ENCODE measurements at places on chromosomes 12 and 14.
A peak's percentile ranks its signal among the peaks of the same experiment; 100 is the strongest.

- no peak for DNase-seq
These were observed 6.7 kb upstream of the SSPN start for GRCh38 chr12:26188641-26189040.

- no peak for DNase-seq
These were observed 15.5 kb upstream of the MEG3 start for GRCh38 chr14:100810435-100810834.

GRCh38 chr12:108109504-108109903 lies 19.6 kb upstream of the WSCD2 start:
- DNase-seq = no peak

DNA sequence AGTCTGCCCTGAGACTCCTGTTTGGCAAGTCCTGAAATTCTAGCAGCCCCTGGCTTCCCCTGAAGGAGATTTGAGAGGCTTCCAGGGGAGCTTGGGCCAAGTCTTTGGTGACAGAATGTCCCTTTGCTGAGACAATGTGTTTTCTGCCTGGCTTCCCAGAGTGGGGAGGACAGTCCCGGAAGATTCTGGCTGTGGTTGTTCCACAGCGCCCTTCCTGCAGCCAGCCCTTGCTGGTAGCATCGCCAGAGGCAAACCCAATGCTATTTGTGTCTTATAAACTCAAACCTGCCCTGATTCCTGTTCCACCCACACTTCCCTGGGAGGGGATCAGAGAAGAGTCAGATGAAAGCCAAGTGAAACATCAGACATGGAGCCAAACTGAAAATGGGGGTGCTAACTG lies 56.4 kb upstream of the OAS1 start:
- DNase-seq = no peak

DNA sequence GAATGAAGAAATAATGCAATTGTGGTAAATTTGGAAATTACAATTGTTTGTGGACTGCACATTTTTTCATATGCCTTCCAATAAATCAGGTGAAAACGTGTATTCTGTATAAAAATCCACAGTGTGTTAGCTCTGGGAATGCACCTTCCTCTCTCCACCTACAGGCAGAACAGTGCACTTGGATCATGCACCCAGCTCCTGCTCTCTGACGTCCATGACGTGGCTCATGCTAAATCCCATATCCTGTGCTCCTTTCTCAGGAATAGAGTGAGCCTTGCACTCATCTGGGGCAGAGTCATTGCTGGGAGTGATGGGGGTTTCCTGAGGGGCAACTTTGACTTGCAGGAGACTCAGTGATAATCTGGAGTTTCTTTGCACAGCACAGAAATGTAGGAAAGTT lies 1282.1 kb downstream of the TMEM121 start:
- DNase-seq = no peak

- no peak for DNase-seq
These were observed 487.5 kb downstream of the TMEM121 start for GRCh38 chr14:106013879-106014376.

DNA sequence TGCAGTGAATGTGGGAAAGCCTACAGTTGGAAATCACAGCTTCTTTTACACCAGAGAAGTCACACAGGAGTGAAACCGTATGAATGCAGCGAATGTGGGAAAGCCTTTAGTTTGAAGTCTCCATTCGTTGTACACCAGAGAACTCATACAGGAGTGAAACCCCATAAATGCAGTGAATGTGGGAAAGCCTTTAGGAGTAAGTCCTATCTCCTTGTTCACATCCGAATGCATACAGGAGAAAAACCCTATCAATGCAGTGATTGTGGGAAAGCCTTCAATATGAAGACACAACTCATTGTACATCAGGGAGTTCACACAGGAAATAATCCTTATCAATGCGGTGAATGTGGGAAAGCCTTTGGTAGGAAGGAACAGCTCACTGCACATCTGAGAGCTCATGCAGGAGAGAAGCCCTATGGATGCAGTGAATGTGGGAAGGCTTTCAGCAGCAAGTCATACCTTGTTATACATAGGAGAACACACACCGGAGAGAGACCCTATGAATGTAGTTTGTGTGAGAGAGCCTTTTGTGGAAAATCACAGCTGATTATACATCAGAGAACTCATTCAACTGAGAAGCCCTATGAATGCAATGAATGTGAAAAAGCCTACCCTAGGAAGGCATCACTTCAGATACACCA lies 24.6 kb downstream of the ZNF26 start:
- no peak for DNase-seq

GRCh38 chr12:29026419-29026818 lies 122.7 kb upstream of the FAR2 start:
- no peak for DNase-seq

DNA sequence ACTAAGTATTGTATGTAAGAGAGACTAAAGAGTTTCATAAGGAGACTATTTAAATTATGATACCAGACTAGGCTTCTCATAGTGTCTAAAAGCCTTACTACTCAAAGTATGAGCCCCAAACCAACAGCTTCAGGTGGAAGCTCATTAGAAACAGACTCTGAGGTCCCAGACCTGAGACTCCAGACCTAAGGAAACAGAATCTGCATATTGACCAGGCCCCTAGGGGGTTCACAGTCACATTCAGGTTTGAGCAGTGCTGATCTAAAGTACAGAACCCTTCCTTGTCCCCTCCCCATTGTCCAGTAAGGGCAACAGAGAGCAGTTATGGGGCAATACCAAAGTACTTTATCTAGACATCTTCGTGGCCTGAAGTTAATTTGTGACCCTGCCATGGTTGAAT lies 87.7 kb downstream of the SSPN start:
- no peak for DNase-seq

DNA sequence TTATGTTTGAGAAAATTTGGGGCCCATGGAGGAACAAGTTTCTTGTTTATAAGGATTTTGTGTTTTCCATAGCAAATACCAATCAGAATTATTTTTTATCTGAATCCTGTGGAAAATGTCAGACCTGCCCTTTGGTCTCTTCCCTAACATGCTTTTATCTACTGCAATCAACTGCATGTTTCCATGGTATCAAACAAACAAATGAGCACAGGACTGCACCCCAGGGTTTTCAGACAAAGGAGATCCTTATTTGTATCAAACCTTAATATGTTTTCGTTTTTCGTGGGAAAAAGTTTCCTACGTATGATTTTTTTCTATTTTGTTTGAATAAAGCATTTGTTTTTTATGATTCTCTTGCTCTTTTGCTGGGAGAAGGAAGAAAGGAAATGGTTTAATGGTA lies 91.1 kb downstream of the GPR135 start:
- DNase-seq = no peak

- no peak for DNase-seq
These were observed 238.6 kb upstream of the CRY1 start for GRCh38 chr12:107331912-107332311.

- no peak for DNase-seq
These were observed 7.4 kb downstream of the PLEKHG6 start for GRCh38 chr12:6317693-6318439.

DNA sequence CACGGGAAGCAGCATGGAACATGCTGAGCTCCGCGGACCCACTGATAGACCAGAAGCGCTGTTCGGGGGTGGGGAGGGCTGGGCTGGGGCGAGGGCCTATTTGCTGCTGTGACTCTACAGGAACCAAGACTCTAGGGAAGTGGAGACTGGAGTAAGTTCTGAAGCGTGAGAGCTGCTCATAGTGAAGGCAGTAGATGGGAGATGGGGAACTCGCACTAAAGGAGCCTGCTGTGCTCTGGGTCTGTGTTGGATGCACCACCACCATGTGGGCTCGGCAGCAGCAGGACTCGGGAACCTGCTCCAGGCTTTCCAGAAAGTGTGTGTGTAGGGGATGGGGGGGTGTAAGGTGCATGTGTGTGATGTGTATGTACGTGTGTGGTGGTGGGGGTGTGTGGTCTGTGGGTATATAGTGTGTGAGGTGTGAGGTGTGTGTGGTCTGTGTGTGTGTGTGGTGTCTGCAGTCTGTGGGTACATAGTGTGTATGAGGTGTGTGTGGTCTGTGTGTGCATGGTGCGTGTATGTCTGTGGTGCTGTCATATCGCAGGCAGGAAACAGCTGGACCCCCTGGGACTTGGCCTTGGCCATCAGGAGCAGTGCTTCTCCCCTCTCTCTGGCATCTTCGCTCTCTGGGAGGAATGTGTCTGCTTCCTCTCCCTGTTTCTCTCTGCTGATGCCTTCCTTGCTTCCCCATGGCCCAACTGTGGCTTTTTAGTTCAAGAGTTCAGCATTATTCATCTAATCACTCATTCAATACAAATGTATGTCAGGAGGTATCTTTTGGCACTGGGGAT lies 378.9 kb downstream of the FUT8 start:
- no peak for DNase-seq

DNA sequence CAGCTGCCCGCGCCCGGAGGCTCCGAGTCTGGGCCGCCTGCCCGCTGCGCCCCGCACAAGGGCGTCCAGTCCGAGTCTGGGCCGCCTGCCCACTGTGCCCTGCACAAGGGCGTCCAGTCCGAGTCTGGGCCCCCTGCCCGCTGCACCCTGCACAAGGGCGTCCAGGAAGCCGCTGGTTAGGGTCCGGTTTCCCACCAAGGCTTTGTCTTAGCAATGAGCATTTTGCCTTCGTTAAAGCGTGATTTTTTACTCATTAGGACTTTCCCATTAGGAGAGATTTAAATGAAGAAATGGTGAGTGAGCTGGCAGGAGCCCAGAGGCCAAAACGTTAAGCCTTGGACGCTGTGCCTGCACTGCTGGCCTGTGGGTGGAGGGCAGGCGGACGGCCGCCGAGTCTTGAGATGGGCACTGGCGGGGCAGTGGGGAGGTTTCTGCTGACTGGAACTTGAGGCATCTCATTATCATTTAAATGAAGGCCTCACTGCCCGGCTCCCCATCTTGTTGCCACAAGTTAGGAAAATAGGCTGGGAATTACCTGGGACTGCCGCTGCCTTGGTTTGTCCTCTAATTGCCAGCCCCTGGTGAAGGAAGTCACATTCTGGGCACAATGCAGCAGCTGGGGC lies 36.0 kb downstream of the FBRSL1 start:
- no peak for DNase-seq

DNA sequence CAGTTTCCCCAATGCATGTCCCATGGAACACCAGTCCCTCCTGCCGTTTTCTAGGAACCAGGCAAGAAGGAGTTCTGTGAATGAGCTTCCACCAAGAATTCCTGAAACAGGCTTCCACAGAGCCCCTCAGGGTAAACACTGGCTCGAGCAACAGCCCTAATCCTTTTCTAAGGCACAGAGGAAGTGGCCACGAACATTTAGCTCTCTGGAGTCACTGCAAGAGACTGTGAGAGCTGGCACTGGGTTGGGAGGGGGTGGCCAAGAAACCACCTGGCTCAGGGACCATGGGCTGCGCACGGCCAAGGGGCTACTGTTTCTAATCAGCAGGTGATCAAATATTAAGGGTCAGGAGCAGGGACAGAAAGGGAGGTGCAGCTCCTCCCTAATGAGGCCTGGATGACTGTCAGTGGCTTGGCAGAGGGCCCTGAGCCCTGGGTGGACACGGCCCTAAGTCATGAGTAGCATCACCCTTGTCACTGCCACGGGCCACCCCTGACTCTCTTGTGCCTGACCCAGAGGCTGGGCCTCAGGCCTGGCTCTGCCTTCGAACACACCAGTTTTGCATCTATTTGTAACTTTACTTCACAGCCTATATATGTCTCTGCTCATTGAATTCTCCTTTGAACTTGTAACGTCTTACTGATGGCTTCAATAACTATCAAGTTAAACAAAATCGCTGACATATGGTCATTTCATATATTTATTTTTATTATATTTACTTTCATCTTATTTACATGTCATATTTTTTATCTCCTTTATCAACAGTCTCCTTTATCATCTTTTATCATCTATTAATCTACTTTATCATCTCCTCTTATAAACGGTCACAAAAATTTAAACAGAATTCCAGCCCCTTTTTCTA lies 154.0 kb downstream of the DICER1 start:
- DNase-seq = no peak

GRCh38 chr12:95003213-95003920 lies at the start of gene NDUFA12:
Gene NDUFA12, minus strand, starts transcription at chr12:95003697. Its CDS starts 17 bp downstream, at chr12:95003680.
- DNase-seq = peak; percentile 83

- no peak for DNase-seq
These were observed 1378.3 kb upstream of the SEL1L start for GRCh38 chr14:82911930-82912329.

- DNase-seq = no peak
These were observed 91.1 kb upstream of the CLMN start for GRCh38 chr14:95410838-95411237.

DNA sequence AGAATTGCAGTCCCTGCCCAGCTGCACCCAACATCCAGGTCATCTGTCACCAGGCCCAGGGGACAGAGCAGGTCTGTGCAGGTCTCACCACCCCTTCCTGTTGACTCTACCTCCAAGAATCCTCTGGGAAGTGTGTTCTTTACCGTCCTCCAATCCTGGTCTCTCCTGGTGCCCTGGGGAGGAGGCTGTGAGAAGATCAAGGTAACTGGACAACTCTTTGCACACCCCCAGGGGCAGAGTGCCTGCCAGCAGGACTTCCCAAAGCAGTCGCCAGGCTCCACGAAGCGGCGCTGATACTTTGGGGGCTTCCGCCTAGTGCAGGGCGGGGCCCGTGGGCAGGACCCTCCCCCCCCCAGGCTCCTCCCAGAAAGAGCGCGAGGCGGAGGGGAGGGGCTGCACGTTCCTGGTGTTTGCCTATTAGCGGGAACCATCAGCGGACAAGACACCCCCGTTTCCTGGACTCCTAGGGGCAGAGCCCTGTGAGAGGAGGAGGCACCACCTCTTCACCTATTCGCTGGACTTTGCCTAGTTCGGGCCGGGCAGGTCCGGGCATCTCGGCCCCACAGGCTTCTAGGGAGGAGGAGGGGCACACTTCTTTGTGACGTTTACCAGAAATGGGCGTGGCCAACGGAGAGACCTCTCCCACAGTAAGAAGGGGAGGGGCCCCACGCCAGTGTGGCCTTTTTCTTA lies 918.0 kb downstream of the AACS start:
- DNase-seq = no peak

DNA sequence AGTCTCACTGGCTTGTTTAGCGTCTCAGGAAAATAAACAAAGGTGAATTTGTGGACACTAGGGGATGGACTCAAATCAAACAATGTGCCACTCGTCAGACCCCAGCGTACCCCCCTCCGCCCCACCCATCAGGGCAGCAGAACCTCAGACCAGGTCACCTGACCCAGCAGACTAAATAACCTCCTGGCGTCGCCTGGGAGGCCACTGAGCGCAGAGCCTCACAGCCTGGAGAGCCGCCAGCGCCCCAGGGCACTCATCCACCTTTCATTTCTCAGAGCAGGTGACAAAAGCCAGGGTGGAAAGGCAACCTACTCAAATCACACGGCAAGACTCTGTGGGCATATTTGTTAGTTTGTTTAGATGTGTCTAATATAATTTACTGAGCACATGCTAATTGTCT lies 100.9 kb downstream of the DICER1 start:
- DNase-seq = no peak

GRCh38 chr12:18242380-18243089 lies 18.8 kb upstream of the PIK3C2G start:
- no peak for DNase-seq

DNA sequence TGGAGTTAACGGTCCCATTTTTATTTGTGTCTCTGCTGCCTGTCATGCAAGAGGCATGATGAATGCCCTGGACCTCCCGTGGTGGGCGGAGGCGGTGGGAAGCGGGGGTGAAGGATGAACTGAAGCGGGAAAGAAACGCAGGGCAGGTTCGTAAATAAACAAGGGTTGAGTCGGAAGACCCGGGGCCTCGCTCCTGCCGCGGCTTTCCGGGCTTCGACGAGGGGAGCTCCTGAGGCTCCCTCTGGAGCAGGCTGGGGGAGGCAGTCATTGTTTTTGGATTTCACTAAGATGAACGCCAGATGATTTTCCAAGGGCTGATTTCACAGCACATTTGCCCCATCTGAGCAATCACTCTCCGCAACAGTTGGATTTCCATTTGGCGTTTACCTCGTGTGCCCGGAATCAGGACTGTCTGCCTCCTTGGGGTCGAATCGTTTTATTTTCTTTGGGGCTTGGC lies 130.2 kb downstream of the SLC38A6 start:
- no peak for DNase-seq

GRCh38 chr14:34682787-34683321 lies 31.5 kb downstream of the CFL2 start:
- no peak for DNase-seq
